Stimulated activated CD4-positive, alpha-beta T cell treated with anti-CD3 and anti-CD28 coated beads, Interleukin-1b, Interleukin-23, amount 100 ng/mL, for 4 hours (primary cell): ENCODE measurements at places on chromosomes 5 and 9.

DNA sequence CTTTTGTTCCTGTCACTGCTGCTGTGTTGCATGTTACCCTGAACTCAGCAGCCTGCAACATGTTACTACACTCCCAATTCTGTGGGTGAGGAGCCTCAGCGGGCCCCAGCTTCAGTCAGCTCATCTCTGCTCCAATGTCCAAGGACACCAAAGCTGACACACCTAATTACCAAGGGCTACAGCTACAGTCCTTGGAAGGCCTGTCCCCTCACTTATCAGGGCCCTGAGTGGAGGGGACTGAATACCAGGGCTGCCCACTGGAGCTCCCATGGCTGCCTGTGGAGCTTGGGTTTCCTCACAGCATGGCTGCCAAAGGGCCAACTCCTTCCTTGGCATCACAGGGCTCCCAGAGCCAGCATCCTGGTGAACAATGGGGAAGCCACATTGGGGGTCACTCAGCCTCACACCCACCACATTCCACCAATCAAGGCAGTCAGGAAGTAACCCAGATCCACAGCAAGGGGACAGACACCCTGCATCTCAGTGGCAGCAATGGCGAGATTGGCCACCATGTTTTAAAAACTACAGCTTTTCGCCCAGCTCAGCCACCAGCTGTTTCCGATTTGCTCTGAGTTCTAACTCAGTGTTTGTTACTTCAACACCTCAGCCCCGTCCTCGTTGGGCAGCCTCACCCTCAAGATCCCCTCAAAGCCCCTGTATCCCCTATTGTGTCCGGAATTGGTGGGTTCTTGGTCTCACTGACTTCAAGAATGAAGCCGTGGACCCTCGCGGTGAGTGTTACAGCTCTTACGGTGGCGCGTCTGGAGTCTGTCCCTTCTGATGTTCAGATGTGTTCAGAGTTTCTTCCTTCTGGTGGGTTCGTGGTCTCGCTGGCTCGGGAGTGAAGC is 18.9 kb downstream of the SEMA4D start:
- DNase-seq, result no peak

GRCh38 chr5:65030056-65030455 is 261.3 kb downstream of the CWC27 start:
- no peak for DNase-seq

DNA sequence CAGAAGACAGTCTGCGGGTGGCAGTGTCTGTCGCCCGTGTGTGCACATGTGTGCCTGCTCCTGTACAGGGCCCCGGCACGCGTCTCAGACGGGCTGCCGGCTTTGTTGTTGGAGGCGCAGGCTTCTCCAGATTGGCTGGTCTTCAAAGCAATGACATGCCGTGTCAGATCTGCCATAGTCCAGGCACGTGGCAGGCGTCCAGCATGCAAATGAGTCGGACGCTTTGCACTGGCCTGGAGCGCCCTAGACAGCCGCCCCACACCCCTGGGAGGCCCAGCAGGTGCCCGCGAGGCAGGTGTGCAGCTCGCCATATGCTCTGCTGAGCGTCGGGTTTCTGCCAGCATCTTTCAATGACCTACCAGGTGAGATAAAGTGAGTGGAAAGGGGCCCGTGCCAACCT is 71.5 kb downstream of the GADD45G start:
- no peak for DNase-seq

DNA sequence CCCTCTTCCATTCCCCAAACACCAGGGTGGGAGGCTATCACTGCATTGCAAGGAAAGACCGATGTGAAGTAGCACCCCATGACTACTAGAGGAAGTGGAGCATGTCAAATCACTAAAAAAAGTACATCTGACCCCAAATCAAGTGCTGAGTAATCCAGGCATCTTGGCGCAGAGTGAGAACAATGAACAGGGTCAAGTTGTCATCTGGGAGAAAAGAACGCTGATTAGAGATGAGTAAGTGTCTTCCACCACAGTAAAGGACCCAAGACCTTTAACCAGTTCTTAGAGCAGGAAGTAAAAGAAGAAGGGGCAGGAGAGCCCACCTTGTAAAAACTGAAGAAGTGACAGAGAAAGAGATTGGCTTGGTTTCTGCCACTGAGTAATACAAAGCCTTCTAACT is 75.0 kb upstream of the RAD23B start:
- no peak for DNase-seq

DNA sequence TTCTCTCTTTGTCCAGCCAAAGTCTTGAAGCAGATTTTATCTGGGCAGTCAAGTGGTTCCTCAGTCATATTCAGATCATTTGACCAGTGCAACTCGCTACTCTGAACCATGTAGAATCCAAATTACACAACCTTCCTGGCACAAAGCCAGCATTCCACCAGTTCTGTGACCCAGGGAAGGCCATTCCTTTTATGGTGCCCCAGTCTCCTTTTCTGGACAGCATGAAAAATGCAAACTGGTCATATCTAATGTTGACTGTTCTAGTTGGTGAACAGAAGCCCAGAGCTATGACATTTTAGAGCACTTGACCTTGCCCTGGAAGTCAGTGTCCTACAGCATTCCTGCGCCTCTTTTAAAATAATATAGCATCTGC is 364.6 kb downstream of the BRINP1 start:
- DNase-seq, result no peak

GRCh38 chr5:12110629-12111028 is 206.4 kb upstream of the CTNND2 start:
- DNase-seq, result no peak

DNA sequence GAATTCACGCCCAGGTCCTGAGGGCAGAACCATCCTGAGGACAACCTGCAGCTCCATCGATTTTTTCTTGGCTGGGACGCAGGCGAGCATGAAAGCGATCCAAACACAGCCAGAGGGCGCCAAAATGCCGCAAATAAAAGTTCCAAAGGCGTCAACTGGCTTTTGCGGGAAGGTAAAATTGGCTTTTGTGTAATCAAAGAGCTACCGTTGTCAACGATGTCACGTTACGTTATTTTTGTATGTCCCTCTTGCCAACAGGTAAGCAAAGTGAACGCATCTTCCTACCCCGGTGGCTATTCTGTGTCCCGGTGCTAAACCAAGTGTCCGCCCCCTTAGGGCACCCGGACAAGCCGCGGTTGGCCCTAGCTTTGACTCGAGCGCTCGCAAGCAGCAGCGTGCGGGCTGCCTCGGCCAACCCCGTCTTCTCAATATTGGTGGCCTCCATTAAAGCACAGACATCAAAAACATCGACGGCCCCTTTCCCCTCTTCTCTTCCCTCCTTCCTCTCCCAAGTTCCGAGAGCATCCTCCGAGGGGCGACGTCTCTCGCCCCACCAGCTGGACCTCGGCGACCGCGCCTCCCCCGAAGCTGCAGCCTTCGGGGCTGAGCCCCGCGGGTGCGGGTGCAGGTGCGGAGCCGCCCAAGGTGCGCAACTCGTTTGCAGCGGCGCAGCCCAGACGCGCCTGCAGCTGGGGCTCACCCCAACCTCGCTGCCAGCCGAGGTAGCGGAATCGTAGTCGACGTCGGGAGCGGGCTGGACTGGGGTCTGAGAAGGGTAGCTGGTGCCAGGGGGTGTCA is 1.1 kb upstream of the BASP1 start:
- DNase-seq, result peak; percentile 33

DNA sequence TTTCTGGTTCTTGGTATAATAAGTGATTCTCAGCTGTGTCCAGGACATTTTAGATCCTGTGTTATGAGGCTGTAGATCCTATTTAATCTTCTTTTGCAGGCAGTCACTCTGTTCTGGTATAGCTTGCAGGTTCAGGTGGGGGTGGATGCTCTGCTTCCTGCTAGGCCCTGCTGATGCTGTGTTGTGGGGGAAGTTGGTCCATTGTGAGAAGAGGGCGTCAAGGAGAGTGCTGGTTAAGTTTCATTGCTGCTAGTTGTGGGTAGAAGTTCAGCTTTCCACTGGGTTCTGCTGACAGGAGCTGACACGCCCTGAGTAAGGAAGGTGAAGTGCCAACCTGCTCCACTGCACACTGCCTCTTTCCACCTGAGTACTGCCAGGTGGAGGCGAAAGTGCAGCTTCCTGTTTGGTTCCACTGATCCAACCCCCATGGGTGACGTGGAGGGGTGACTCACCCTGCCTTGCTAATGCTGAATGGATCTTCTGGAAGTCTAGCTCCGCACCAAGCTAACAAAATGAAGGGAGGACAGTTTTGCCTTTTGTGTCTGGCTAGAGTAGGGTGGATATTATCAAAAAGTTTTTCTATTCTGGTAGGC is 16.3 kb downstream of the NMRK1 start:
- DNase-seq, result peak; percentile 48

GRCh38 chr5:15864536-15865215 is 314.9 kb downstream of the MARCHF11 start:
- no peak for DNase-seq

DNA sequence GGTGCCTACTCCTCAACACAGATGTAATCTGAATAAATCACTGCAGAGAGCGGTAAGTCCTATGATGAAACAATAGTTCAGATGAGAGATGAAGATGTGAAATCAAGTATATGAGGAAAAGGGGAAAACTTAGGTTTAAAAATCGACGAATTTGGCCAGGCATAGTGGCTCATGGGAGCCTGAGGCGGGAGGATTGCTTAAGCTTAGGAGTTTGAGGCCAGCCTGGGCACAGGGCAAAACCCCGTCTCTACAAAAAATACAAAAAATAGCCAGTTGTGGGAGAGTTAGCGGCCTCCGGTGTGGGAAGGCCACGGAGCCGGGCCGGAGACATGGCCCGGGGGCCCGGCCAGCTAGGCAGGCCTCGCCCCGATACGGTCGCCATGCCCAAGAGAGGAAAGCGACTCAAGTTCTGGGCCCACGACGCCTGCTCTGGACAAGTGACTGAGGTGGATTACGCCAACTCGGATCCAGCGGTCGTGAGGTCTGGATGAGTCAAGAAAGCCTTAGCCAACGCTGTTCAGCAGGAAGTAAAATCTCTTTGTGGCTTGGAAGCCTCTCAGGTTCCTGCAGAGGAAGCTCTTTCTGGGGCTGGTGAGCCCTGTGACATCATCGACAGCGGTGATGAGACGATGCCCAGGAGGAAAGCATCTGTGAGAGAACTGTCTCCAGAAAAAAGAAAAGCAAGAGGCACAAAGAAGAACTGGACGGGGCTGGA is 62.8 kb upstream of the SUB1 start:
- DNase-seq, result no peak

DNA sequence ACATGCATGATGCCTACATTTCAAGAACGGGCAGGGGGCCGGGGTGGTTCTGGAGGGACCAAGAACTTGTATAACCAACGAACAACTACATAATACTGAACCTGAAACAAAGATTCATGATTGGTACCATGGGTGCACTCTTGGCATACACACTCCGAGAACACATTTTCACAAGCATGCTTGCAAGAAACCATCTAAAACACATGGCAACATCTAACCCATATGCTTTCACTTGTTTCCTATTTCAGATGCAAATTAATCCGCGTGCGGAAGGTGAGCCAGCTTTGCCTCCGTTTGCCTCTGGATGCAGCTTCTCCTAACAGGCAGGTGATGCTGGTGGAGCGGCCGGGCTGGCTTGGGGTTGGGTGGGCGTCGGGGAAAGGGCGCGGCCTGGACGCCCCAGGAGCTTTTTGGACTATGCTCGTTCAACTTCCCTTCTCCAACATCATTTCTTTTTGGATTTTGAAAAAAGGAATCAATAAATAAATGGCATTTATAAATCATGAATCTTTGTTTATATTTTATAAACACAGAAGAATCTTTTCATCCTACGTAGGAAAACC is 12.5 kb upstream of the SEC16A start:
- DNase-seq, result no peak

- DNase-seq, result no peak
Observed at GRCh38 chr9:129054163-129054851, 17.9 kb downstream of the MIGA2 start.

DNA sequence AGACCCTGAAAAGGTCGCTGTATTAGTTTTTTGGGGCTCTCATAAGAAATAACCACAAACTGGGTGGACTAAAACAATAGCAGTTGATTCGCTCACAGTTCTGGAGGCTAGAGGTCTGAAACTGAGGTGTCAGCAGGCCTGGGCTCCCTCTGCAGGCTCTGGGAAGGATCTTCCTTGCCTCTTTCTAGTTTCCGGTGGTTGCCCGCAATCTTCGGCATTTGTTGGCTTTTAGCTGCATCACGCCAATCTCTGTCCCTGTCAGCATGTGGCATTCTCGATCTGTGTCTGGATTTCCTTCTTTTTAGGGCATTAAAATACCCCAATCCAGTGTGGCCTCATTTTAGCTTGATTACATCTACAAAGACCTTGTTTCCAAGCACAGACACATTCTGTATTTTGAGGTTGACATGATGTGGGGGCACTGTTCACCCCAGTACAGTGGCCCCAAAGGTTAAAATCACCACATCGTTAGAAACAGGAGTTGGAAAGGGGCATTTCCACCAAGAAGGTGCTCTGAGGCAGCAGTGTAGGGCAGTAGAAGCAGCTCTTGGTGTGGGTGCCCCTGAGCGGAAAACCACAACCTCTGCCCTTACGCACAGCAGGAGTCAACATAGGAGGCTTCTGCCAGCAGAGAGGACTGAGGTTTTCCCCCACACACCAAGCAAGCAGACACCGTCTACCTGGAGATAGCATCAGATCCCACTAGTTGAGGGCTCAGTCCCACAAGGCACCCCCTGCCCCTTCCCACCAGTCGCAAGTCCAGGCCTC is 13.5 kb downstream of the ZNF79 start:
- no peak for DNase-seq

DNA sequence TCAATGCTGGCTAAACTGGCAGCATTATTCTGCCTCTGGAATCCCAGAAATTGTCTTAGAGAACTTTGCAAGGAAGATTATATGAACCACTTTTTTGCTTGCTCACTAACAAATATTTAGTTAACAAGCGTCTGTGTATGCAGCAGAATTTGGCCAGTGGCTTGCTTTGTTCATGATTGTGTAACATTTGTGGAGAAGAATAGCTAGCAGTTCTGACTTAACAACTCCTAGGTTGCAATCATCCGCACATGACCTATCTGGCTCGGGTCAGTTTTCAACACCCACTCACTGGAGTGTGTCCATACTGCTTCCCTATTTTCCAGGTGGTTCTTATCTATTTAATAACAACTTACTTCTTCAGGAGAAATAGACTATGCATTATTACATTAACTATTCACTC is 98.5 kb downstream of the SNX18 start:
- no peak for DNase-seq

GRCh38 chr5:132853790-132854189 is 12.5 kb downstream of the GDF9 start:
- no peak for DNase-seq

DNA sequence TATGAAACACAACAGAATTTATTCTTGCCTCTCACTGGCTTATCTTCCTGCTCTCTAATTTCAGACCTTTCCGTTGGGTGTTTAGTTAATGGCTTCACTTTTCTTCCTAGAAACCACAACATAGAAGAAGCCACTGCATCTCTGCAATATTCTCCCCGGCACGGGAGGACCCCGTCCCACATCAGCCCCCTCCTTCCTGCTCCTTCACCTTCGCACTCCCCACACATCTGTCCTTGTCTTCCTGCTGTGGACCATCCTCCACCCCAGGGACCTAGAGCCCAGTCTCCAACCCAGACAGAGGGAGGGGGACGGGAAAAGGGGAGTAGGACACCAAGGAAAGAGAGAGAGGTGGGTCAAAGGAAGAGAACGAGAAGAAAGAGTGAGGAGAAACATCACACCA is 1.4 kb downstream of the OR2V1 start:
- no peak for DNase-seq

DNA sequence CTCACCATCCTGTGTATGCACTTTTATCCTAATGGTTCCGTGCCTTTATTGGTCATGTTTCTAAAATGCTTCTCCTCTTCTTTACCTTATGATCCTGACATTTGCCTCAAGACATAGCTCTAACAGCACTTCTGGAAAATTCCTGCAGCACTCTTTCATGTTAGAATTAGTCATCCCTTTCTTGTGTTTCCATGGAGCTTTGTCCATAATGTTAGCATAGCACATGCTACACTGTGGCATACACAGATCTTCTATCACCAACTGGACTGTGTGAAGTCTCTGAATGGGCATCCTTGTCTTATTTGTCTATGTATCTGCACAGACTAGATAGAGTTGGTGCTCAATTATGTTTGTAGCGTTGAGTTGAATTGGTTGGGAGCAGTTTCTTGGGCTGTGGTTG is 2.0 kb downstream of the SCGB3A2 start:
- no peak for DNase-seq
